Mesenteric fat pad (tissue), 1 donor: ENCODE measurements at places on chromosomes 3 and 15. TPM values are rescaled to one million over a fixed set of nuclear protein-coding genes. Genes with fewer than 3 reads are reported as not detected.

- DNase-seq, result no peak
Observed at GRCh38 chr3:19272296-19272695, 124.0 kb downstream of the KCNH8 start.

DNA sequence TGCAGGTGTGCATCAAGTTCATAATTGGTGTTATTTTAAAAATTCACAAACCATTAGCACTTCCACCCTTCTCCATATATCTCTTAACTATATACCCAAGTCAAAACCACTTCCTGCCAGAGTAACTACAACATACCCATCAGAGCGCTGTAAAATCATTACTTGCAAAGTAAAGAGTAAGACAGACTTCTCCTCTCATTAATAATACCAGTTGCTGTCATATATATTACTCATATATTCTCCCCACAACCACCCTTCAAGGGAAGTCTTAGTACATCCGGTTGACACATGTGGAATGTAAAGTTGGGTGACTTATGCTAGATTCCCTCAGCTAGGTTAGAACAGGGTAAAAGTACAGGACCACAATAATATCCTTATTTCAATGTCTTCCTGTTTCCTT, 5.6 kb downstream of the TERC start:
- DNase-seq, result no peak

DNA sequence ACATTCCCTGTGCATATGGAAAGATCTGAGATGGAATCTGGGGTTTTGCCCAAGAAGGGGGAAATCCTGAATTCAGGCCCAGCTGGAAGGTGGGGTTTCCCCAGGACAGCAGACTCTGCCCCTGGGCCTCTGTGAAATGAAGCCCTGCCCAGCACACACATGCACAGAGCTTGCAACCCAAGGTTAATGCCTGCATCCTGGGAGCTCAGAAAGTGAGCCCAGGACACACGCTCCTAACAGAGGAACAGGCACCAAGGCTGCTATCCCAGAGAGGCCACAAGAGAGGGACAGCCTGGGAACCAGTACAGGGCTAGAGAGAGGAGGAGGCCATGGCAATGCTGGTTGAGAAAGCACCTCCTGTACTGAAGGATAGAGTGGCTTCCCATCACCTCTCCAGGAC, 16.1 kb downstream of the SEMA5B start:
- no peak for DNase-seq

DNA sequence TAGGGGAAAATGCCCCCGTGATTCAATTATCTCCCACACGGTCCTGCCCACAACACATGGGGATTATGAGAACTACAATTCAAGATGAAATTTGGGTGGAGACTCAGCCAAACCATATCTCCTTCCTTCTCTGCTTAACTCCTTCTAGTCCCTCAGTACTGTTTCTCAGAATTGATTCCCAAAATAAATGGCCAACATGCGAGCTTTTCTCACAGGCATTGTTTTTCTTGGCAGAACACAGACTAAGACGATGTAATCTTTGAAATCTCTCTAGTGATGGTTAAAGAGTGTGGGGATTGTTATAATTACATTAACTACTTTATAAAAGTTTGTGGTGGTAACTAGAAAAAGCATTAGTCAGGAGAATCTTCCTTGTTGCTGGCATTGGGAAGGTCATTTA, 366.5 kb downstream of the LPP start:
- no peak for DNase-seq

- DNase-seq, result no peak
Observed at GRCh38 chr15:26882112-26882511, 15.2 kb downstream of the GABRA5 start.

Gene OR4M2
- total RNA-seq, result not detected
